ENCODE measurements at places on chromosomes 6 and 20.
A peak's percentile ranks its signal among the peaks of the same experiment; 100 is the strongest.

DNA sequence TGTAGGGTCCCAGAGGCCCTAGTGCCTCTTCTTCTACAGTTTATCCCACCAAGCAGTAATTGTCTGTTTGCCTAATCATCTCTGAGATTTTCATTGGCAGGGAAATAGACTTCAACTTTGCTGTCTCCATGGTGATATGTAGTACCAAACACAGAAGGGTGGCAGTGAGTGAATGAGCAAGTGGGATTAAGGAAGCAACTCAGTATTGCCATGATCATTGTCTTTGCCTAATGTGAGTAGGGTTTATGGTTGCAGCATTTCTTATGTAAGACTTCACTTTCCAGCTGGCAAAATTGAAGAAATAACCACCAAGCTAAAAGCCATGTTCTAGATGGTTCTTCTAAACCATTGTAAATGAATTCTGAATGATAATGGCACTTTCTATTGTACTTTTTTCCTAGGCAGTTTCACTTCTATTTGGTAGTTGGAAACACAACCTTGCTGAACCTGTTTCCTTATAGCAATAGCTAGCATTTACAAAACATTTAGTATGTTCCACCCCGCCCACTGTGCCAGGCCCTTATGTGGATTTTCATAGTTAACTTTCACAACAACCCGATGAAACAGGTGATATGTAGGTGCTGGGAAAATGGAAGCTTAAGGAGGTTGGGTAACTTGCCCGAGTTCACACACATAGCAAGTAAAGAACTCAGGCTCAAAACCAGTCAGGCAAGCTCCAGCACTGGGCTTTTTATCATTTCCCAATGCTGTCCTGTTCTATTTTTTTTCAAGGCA lies 32.0 kb downstream of the ZC2HC1B start:
- DNase-seq, result no peak

DNA sequence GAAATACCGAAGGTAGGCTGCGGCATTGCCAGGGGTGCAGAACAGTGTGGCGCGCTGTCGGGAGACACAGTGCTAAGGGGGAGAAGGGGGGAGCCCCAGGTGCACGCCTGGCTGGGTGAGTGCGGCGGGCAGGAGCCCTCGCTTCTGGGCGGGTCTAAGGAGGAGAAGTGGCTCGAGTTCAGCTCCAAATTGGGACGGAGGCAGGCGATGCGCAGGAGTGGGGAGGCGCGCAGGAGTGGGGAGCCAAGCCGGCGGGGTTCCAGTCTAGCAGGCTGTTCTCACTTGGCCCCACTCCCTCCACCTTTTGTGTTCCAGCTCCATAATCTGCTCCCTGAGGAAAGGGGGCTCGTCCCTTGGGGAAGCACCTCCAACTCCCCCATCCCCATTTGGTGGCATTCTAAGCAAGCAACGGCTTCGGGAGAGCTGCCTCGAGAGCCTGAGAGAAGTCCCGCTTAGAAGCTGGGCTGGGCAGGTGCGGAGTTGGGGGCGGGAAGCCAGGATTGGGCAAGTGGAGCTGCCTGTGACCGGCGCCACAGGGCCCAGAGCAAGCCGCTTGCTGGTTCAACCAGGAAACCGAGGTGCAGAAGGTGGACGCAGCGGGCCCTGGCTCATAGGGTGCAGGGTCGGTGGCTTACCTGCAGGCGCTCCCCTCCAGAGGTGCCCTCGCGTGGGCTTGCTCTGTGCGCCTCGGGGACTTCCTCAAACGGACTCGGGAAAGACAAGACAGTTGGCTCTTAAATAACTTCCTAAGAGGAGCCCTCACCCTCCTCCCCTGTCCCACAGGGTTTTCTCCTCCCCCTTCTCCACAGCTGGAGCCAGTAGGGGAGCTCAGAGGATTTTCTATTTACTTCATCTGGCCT lies at the start of gene F13A1:
F13A1 (minus strand) TSS at position 711 of the 860 bp plus-strand sequence. CDS start 1,998 bp downstream, outside the sequence.
- DNase-seq, result no peak

DNA sequence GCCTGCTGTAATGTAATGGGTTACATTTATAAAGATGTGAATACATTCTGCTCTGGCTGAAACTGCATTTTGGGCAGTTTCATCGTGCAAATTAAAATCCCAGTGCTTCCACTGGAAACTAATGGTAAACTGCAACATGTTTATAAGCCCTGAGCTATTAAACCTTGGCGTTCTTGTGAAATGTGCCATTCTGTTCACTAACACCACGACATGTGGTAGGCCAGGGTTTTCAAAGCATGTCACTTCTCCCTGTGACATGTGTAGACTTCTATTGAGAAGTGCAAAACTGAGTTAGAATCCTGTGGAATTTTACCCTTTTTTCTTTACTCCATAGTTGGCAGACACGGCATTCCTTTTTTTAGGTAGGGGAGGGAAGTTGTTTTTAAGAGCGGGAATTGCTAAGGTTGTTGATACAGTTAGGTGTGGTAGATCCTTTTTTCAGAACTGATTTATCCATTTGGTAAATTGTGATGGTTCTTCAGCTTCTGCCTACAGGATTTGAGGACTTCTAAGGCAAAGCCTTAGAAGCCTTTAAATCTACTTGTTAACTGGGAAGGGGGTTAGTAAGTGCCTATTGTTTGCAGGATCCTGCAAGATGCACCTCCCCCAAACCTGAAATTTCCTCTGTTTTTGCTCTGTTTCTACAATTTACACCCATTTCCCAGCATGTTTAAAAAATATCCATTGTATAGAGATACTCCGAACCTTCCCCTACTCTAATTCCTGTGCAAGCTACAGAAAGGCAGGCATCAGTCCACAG lies 4.2 kb downstream of the SASH1 start:
- no peak for DNase-seq

DNA sequence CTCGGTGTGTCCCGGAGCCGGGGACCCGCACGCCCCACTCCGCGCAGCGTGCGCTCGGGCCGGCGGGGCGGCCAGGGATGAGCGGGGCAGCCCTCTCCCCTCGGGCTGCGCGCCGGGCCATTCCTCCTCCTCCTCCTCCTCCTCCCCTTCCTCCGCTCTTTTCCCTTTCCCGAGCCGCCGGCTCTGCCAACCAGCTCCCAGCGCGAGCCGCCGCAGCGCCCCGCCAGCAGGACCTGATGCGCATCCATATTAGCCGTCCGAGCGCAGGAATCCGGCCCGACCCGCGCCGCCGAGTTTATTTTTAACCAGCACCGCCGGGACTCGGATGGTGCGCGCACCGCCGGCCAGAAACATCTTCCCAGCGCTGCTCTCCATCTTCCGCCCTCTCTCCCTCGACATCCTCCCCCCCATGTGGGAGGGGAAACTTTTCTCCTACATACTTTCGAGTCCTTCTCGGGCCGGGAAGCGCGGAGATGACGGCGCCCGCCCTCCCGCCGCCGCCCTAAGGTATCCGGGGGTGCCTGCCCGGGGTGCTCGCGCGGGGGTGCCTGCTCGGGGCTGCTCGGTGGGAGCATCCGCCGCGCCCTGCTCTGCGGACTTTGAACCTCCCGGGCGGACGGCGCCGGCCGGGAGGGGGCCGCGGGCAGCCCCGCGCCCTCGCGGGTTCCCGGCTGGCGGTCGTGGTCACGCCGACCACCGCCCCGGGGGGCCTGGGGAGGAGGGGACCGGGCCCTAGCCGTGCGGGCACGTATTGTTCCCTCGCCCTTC lies 619 bp downstream of the RREB1 start:
- no peak for DNase-seq

GRCh38 chr20:2103461-2104153 lies 2.0 kb downstream of the STK35 start:
- DNase-seq, result no peak

DNA sequence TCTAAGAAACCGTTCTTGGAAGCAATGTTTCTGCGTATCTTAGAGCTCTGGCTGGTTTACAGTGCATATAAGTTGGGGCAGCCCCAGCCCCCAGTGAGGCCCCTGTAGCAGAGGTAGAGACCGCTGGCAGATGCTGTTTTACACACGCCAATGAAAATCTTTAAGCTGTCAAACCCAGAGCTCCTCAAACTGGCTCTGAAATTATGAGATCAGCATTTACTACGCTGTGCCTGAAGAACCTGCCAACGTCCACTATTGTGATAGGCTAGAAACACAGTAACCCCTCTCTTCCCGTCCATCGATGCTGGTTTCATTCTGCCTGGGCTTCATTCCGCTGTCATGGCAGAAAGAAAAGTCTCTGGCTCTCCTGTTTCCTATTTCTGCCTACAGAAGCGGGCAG lies 160.6 kb downstream of the SMOC2 start:
- no peak for DNase-seq

DNA sequence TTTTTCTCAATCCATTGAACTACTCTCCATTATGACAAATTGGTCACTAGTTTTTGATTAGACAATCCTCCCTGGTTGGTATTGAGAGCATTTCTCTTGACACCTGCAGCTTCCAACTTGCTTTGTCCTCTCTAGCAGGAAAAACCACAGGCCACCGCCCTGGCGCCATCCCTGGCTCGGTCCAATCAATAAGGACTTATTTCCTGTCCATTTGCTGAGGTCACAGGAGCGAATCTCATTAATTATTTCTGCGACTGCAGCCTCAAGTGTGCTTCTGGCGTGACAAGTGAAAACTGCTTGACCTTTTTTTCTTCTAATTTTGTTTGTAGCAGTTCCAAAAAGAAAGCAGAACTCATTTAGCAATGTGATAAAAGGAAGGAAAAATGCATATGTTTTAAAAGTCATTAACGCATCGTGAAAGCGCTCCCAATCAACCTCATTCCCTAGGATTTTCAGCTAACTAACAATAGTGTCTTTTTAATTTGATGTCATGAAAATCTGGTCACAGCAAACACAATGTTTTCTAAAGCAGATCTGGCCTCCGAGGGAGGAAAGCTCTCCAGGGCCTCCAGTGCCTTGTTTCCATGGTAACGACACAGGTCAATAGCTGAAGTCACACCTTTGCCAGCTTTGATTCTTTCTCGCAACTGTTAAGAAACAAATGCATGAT lies 39.0 kb upstream of the BEND3 start:
- DNase-seq, result peak; percentile 29

DNA sequence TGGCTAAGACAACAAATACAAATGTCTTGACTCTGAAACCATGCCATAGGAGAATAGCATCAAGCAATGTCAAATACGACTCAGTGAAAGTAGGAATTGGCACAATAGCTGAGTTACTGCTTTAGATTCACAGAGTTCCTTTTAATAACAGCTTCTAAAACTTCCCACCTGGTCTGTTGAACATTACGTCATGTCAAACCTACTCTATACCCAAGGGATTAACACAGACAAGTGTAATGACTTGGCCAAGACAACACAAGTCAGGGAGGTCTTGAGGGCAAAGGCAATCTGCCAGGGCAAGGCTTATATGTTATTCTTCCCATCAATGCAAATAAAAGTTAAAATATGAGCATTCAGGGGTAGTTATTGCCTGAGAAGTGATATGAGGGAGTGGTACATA lies 265.1 kb upstream of the PRDM1 start:
- no peak for DNase-seq
